ENCODE measurements at places on chromosomes 3 and 15. TPM values are rescaled to one million over a fixed set of nuclear protein-coding genes. Genes with fewer than 3 reads are reported as not detected.

Gene GUCA1C
- total RNA-seq, result not detected

Gene APOD
- total RNA-seq, result not detected

GRCh38 chr3:38549082-38549481 is 52.9 kb downstream of the EXOG start:
- DNase-seq, result no peak

Gene DAZL
- total RNA-seq, result 0.04 TPM

Gene FETUB
- total RNA-seq, result not detected

Gene C3orf49
- total RNA-seq, result not detected

Gene EXD1
- total RNA-seq, result not detected

DNA sequence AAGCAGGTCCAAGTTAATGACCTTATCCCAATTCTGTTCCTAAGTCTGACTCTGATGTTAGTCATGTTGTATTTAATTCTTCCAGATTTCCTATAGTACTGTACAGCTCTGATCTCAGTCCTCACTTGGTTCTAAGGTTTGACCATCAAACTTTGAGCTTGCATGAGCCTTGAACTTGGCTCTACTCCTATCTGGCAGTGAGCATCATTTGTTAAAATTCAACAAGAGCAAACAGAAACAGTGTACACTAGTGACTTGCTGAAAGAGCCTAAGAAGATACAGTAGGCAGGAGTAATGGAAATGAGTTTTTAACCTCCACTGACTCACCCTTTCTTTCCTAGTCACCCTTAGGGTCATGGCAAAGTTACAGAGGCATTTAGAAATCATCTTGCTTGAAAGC is 451.1 kb upstream of the TPRG1 start:
- peak; percentile 43 for DNase-seq

DNA sequence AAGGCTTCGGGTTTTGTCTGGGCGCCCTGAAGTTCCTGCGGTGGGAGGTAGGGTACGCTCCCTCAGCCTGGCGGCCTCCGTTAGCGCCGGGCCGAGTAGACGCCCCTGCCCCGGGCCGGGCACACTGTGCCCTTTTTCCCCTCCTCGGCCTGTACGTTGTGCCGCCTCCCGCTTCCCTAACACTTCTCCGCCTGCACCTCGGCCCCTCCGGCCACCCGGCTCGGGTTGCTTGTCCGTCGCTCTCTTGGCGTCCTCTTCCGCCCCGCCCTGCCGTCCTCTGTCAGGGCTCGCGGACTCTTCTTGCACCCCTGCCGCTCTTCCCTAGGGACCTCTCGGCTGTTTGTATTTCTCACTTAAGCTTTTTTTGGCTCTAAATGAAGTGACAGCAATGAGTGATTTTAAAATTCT is 384 bp downstream of the KNL1 start:
- peak; percentile 54 for DNase-seq

GRCh38 chr3:120428924-120429323 is 21.9 kb downstream of the FSTL1 start:
- no peak for DNase-seq

GRCh38 chr3:152400887-152401286 is 132.2 kb downstream of the MBNL1 start:
- peak; percentile 84 for DNase-seq

GRCh38 chr3:126908752-126909275 is 74.1 kb upstream of the PLXNA1 start:
- DNase-seq, result no peak

GRCh38 chr3:22115581-22115980 is 364.6 kb upstream of the ZNF385D start:
- peak; percentile 70 for DNase-seq

DNA sequence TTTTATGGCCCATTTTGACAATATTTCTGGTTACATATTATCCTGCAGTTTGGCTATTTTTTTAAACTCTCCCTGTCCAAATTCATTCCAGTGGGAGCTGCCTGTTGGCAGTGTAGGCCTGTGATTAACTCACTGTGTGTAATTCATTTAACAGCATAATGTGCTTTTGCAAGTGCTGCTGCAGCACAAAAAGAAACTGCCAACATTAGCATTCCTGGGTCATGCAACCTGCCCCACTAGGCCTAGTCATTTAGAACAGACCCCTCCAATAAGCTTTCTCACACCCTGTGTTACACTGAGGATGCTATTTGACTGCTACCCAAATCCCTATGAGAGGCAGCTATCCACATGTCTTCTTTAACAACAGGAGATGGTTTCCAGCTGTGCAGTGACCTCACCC is 251.2 kb upstream of the UBE2E2 start:
- DNase-seq, result no peak

DNA sequence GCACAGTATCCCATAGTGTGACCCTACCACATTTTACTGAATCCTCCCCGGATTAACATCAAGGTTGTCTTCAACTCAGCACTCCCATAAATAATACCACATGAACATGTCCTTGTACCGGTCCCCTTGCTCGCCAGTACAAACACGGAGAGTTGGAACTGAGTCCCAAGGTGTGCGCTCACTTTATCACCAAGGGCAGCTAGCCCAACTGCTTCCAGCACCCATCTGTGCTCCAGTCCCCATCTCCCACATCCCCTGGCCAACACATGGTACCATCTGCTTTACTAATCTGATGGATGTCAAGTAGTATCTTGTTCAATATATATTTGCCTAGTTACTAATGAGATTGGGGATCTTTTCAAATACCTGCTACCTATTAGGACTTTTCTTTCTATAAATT is 64.7 kb downstream of the ISG20 start:
- DNase-seq, result no peak

DNA sequence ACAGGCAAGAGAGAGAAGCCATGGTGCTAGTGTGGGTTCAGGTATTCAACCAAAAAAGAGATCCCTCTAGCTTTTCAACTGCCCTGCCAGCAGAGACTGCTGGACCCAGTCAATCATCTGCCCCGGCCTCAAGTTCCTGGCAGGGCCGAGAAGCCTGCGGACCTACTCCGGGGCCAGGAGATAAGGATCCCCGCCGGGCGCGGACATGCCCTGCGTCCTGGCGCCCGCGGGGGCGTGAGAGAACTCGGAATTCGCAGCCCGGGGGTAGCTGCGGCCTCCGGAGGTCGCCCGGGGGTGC is 821 bp upstream of the MAGI1 start:
- peak; percentile 4 for DNase-seq

GRCh38 chr15:72112116-72112515 is 5.8 kb downstream of the MYO9A start:
- DNase-seq, result no peak

DNA sequence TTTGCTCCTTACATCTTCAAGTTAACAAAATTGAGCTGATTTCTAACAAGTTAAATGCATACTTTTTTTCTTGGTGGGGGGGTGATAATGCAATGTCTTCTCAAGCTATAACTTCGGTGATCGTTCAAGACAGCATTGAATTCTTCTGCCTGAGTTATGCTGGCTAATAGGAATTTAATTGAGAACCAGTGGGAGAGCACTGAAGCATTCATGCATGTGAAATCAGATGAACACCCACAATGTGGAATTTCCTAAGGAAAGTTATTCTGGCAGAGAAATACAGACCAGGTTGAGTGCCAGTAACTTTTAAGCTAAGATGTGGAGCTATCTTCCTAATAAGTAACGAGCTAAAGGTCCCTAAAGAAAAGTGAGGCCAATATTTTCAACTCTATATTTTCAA is 3.0 kb downstream of the SPATA16 start:
- no peak for DNase-seq

GRCh38 chr3:168087539-168087938 is 8.2 kb downstream of the GOLIM4 start:
- DNase-seq, result no peak

- DNase-seq, result peak; percentile 53
Observed at GRCh38 chr3:58027704-58028317, 19.6 kb downstream of the FLNB start.

GRCh38 chr15:99734575-99734974 is 1.3 kb upstream of the LYSMD4 start:
- no peak for DNase-seq

Gene SRP14
- total RNA-seq, result 362 TPM

Gene SERINC4
- total RNA-seq, result not detected

DNA sequence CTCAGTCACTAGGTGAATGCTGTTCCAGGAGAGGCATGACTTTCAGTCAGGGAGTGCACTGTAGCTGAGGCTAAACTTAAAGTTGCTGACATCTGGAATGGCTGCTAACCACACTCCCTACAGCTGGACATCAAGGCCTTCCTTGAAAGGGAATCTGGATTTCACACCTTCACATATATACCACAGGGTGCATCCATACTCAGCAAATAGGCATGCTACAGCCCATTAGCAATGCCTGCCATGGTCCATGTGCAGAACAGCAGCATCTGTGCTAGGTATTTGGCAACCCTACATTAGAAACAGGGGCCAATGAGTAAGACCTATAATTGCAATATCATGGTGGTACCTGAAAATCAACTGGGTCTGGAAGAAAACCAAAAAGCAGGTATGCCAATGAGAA is 74.8 kb downstream of the SNTN start:
- no peak for DNase-seq

DNA sequence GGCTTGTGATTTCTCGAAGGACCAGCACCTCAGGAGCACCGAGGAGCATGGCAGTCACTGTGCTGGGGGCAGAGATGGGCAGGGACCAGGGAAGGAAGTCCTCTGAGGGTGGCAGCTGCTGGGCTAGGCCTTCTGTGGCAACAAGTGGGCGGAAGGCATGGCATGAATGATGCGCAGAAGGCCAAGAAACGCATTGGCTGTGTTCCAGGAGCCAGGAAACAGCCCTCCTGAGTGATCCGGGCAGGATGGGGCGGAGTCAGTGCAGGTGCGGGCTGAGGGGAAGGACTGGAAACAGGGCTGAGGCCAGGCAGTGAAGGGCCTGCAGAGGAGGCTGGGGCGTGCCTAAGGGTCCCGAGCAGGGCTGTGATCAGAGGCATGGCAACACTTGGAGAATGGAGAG is 23.6 kb downstream of the MRPS11 start:
- DNase-seq, result no peak

DNA sequence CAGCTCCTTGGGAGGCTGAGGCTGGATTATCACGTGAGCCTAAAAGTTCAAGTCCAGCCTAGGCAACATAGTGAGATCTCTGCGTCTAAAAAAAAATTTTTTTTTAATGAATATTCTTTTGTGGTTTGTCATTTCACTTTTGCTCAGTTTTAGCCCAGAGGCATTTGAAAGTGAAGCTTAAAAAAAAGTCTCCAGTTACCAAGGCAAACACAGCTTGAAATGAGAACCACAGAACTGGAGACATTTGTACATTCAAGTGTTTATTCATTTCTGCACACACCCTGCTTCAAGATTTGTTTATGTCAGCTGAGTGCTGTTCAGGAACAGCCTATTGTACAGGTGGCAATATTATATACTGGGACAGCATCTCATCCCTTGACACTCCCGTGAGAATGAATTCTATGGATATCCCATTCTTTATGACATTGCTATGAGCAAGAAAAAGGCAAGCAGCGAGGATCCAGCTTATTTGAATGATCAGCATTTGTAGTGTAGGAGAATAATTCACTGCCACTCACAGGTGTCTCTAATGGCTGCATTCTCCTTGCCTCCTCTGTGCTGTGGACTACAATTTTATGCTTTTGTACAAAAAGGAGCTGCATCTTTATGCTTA is 444.8 kb upstream of the GRM7 start:
- DNase-seq, result no peak

DNA sequence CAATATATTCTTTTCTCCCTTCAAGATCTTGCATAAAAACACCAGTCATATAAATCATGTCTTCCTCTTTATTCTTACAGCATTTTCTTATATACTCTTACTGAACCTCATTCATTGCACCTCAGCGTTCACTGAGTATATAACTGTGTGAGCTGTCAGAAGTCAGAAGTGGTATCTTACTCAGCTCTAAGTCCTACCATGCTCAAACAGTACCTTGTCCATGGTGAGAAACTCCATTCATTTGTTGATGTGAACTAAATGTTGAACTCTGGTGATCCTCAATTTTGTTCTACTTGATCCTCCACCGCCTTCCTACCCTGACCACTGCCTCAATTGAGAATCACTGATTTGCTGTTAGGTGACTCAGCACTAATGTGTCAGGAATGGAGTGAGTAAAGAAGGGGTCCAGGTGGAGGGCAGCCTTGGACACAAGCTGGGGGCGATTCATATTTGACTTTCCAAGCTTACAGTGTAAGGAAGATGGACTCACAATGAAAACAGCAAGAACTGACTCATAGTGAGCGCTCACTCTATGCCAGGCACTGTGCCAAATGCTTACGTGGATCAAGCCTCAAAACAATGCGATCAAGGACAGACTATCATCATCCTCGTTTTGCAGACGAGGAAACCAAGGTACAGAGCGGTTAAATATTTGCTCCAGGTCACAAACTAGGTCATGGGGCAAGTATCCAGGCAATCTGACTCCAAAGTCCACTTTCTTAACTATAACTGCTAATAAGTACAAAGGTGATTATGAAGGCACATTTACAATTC is 13.5 kb upstream of the ZFYVE19 start:
- DNase-seq, result peak; percentile 98

Gene CCR2
- not detected for total RNA-seq

- DNase-seq, result no peak
Observed at GRCh38 chr15:48145923-48146322, 25.1 kb downstream of the SLC24A5 start.

DNA sequence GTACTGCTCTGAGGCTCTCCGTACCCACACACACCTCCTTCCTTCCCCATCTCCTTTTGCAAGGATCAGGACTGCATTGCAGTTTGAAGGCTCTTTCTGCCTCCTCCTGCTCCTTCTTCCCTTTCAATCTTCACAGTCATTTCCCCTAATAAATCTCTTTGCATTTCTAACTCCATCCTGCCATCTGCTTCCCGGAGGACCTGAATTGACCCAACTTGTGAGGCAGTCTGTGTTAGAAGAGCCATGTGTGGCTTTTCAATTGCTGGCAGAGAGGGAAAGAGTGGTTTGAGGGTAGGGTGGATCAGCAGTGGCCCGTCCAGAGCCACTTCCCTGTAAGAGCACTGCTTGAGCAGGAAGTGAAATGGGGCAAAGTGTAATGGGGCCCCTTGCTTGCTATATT is 35.8 kb downstream of the ANAPC13 start:
- DNase-seq, result no peak

Gene TRA2B
- 287 TPM for total RNA-seq

Gene GOLGA6B
- total RNA-seq, result 0.11 TPM

Gene FAM107A
- total RNA-seq, result 0.29 TPM

Gene ZNF660
- not detected for total RNA-seq

GRCh38 chr3:181717549-181718171 is 5.9 kb downstream of the SOX2 start:
- no peak for DNase-seq

Gene ASB14
- total RNA-seq, result not detected

- DNase-seq, result no peak
Observed at GRCh38 chr3:53670721-53671120, 175.5 kb downstream of the CHDH start.

GRCh38 chr3:43104660-43105595 is 951 bp downstream of the POMGNT2 start:
- DNase-seq, result no peak

DNA sequence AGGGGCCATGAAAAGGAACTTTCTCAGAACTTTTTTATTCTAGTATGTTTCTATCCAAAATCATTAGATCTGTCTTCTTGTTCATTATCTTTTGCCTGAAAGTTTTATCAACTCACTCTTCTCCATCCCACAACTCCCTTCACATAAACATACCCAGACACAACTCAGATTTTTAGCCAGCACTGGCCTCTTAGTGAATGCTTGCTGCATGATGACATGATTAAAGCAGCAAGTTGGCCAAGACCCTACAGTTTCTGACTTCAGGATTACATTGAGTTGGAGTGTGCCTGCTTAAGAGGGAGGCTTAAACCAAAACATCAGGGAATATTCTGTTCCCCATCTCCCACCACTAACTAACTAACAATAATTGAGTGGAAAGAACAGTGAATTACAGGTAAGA is 38.1 kb downstream of the PLSCR2 start:
- DNase-seq, result no peak
